Ecto neural progenitor cell (in vitro differentiated cells): ENCODE measurements at places on chromosomes 1 and 21.
A peak's percentile ranks its signal among the peaks of the same experiment; 100 is the strongest.

DNA sequence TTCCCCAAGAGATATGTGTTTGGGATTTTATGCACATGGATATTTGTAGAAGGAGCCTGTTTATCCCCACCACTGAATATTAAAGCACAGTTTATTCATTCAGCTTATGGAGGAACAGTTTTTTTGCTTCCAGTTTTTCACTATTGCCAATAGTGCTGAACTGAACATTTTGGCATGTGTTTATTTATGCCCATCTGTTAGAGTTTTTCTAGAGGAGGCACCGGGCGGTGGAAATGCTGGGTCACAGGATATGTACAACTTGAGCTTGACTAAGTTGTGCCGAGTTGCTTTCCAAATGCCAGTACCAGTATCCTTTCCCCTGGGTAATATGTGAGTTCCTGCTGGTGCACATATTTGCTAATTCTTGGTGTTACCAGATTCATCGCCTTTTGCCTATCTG lies 111.3 kb downstream of the GREM2 start:
- no peak for DNase-seq

GRCh38 chr1:19435181-19435580 lies 50.2 kb downstream of the CAPZB start:
- no peak for DNase-seq

- no peak for DNase-seq
Measured at GRCh38 chr1:46341222-46342083, 846 bp downstream of the NSUN4 start.

DNA sequence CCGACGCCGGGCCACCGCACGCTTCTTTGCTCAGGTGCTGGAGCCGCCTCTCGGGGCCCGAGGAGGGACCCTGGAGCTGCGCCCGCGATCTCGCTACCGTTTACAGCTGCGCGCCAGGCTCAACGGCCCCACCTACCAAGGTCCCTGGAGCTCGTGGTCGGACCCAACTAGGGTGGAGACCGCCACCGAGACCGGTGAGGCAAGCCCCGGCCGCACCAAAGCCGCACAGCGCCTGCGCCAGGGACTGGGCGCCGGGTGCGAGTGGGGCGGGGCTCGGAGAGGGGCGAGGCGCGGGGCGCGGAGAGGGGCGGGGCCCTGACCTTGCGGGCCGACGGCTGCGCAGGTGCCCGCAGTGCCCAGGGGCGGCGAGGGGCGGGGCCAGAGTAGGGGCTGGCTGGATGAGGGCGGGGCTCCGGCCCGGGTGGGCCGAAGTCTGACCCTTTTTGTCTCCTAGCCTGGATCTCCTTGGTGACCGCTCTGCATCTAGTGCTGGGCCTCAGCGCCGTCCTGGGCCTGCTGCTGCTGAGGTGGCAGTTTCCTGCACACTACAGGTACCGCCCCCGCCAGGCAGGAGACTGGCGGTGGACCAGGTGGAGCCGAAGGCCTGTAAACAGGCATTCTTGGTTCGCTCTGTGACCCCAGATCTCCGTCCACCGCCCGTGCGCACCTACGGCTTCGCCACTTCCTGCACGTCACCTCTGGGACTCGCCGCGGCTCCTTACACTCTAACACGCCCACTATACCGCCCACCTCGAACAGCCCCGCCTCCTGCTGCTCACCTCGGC lies 9.8 kb upstream of the CDC20 start:
- DNase-seq: peak; percentile 96

DNA sequence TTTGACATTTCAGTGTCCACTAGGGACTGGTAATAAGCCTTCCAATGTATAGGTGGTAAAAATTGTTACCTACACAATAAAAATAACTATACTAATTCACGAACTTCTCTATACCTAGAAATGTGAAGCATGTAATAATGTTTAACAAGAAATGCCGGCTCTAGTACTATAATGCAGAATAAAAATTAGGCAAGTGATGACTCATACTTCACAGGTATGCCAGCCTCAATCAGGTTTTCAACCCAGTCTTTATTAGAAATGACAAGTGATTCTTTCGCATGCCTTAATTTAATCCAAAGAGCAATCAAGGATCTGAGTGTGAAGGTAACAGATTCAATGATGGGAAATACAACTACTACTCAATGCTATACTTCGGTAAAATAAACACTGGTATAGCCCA lies 134.9 kb downstream of the RERE start:
- no peak for DNase-seq

DNA sequence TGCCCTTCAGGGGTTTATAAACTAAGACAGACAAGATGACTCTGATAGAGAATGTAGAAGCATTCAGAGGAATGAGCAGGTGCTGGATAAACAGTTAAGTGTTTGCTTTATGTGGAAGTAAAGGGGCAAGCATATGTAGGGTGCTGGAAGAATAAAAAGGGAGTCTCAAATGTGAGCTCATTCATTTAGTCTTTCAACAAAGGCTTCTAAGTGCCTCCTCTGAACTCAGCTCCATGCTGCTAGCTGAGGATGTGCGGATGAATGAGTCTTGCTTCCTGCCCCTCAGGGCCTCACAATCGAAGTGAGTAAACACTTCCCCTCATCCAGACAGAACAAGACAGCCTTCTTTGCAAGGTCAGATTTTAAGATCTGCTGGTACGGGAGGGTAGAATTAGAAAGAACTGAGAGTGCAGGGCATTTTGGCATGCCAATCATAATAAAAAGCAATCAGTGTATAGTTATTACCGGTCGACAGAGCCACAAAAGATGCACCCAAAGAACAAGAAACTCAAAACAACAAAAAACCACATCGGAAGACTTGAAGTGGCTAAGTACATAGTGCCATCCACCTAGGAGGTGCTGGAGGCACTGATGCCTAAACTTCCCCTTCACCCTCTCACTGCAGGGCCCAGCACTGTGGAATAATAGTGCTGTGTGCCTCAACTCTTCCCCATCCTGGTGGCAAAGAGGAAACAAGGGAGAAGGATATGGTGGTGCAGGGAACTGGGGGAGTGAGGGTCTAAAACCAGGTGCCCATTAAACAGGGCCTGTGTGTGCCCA lies 69.8 kb downstream of the TNR start:
- DNase-seq: no peak

DNA sequence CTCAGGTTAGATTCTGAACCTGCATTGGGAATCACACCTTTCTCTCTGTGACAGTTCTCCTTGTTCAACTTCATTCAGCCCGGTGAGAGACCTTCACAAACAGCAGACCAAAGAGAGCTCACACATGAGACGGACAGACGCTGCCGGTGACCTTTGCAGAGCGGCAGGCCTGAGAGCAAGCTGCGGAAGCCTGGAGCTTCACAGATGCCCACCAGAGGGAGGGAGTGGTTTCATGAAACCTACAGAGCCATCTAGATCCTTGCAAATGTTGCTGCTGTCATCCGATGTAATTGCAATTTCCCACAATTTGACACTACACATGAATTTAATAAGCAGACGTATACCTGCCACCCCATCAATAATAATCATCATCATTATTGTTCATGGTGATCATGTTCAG lies 39.4 kb downstream of the GRIK3 start:
- no peak for DNase-seq

DNA sequence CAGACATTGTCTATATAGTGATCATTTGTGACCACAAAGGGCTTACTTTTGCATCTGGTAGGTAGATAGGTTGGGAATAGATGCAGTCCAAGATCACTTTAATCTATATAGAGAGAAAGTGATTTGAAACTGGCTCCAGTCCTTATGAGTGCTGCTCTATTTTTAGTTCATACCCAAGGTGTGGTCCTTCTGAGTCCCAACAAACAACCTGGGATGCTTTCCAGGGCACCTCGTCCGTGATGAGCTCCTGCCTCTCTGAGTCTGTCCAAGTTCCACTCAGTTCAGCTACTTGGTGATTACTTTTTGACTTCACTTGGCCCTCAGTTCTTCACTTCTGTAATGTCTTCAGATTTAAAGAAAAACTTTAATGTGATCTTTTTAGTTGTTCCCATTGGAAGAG lies 20.2 kb downstream of the DIP2A start:
- no peak for DNase-seq

DNA sequence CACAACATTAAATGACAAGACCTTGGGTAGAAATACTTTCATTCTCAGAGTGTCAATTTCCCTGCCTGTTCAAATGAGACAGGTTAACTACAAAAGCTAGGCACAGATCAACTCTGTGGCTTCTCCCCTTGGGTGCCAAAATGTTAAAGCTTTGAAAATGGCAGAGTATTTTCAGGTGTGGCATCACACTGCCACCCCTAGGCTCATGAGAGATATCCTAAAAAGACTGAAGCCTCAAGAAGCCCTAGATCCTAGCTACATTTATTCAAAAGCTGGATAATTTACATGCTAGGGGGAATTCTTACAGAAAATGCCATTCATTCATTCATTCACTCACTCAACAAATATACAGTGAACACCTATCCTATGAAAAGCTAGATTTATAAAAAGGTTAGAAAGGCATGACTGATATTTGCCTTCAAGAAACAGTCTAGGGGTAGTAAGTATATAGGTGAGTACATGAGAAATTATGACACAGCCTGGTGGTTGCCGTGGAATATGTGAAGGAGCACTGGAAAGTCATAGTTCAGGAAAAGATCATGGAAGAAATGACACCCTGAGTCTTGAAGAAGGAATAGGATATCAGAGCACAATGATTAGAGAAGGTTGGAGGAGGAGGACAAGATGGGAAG lies 15.9 kb upstream of the RAB4A start:
- DNase-seq: no peak

- no peak for DNase-seq
Measured at GRCh38 chr21:36075171-36075570, 5.3 kb downstream of the CBR1 start.

DNA sequence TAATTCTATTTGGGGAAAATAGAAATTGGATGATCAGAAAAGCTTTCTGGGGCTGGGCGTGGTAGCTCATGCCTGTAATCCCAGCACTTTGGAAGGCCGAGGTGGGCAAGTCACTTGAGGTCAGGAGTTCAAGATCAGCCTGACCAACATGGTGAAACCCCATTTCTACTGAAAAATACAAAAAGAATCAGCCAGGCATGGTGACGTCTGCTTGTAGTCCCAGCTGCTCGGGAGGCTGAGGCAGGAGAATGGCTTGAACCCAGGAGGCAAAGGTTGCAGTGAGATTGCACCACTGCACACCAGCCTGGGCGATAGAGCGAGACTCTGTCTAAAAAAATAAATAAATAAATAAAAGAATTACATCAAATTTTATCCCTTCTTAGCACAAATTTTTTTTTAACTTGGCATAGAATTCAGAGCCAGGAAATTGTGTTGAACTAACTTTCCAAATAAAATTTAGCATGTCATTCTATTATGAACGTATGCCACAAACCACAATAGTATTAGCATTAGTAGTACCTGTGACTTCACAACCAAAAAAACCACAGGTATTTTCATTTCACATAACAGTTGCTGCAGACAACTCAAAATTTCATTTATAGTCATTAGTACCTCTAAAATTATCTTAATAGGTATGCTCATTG lies 4.5 kb upstream of the ANKRD13C start:
- DNase-seq: no peak

- DNase-seq: no peak
Measured at GRCh38 chr21:26840201-26840600, 5.0 kb downstream of the ADAMTS1 start.

DNA sequence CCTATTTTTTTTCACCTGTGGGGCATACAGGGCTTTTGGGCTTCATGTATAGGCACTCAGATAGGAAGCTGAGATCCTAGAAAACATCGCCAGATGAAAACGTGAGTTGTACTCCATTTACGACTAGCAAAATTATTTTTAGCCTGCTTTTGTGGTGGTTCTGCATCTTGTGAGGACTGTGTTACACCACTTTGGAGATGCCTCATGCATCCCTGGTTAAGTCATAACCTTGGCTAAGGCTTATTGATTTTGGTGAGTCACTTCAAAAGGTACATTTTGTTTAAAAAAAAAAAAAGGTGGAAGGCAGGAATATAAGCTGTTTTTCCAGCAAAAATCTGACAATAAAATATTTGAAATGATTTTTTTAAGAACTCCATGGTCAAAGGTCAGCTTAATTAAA lies 101.8 kb upstream of the OLFM3 start:
- DNase-seq: no peak

DNA sequence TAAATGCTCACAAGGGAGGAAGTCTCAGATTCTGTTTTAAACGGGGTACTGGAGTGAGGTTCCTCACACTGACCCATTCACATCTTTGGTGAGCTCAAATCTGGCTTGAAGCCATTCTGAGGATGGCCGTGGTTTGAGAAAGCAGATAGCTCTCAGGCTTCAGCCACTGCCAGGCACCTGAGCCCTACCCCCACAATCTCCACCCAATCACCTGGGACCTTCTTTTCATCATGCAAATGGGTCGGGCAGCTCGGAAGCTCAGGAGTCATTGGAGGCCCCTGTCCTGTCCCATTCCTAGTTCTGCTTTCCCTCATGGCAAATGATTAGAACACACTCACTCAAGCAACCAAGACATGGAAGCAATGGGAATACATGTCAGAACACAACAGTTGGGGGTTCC lies 141.4 kb upstream of the ETS2 start:
- no peak for DNase-seq

DNA sequence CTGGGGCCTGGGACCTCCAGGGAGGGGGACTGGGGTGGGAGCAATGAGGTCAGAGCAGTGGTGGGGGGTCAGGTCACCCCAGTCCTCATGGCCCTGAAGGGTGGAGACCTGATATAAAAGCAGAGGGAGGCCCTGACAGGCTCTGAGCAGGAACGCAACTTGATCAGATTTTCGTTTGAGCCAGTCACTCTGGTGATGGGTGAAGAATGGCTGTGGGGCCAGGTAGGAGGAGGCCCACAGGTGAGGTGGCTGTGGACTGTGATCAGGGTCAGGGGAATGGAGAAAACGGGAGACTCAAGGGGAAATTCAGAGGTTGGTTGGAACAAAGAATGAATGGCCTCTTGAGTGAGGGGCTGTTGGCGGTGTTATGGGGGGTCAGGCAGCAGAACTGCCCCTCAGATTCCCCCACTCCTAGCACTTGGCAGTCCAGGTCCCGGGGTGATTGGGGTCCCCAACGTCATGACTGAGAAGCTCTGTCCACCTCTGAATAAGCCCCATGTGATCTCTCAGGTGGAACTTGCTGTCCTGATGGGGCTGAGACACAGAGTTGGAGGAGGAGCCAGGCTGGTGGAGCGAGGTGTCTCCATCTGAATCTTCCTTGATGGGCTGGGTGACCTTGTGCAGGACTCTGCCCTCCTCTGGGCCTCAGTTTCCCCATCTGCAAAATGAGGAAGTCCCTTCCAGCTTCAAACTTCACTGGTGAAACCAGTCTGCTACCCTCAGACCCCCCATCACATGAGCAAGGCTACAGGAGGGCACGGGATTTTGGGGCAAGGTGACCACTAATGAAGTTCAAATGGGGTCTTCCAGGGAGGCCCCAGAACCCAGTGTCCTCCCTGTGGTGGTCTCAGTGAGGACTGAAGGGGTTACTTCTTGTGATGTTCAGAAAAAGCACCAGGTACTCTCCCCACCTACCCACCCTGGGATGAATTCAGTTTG lies 683.0 kb downstream of the MATN1 start:
- DNase-seq: no peak
